SJSA1 (cell line): ENCODE measurements at places on chromosomes 2 and 18. TPM values are rescaled to one million over a fixed set of nuclear protein-coding genes. Genes with fewer than 3 reads are reported as not detected.

GRCh38 chr2:219274361-219274921, 4.7 kb upstream of the DNAJB2 start:
- DNase-seq, result peak; percentile 80

DNA sequence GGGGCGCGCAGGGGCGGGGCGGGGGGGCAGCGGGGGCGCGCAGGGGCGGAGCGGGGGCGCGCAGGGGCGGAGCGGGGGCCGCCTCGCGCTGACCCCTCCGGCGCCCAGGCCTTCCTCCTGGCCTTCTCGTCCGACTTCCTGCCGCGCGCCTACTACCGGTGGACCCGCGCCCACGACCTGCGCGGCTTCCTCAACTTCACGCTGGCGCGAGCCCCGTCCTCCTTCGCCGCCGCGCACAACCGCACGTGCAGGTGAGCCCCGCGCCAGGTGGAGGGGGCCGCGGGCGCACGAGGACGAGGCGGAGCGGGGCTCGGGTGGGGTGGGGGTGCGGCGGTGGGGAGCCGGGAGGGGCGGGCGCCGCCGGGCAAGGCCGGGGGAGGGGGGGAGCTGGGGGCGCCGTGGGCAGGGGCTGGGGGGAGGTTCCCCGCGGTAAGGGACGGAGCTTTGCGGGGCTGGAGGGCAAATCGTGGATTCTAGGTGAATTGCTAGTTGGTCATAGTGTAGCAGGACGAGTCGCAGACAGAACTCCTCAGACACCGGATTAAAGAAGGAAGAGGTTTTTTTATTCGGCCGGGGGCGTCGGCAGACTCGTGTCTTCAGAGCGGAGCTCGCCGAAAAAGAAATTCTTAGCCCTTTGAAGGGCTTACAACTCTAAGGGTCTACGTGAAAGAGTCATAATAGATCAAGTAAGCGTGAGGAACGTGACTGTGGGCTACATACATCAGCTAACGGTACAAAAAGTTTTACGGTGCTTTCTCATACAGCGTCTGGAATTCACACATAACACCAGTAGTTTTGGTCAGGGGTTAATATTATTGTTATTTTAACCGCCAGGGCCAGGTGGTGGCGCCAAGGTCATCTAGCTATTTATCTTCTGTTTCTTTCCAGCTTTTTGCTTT, 29.9 kb downstream of the ANO7 start:
- DNase-seq, result peak; percentile 37

- peak; percentile 33 for DNase-seq
Observed at GRCh38 chr2:109644571-109645275, 30.6 kb downstream of the SOWAHC start.

DNA sequence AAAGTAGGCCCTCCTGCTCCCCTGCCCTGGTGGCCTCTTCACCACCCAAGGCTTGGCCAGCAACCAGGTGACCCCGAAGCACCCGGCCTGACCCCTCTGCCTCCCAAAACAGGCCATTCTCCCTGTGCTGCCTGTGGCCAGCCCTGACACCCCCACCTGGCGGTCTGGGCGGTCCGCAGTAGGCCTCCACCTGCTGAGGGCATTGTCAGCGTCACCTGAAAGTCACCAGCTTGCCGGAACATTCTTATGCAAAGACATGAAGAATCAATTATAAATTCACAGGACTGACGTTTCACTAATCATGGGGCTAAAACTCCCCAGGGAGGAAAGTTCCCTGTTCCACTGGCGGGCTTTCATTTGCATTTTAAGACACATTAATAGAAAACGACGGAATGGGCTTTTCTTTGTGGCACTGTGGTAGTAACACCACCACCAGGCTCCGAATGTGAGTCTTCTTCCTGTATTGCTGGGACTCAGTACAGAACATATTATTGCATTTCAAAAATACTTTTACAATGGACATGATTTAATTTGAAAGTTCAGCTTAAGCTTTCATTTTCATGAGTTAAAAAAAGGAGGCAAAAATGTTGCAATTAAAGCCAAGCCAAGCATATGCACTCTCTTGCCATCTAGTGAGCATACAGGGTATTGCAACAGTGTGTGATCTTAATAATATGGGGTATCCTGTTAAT, 57.4 kb downstream of the ADI1 start:
- no peak for DNase-seq

DNA sequence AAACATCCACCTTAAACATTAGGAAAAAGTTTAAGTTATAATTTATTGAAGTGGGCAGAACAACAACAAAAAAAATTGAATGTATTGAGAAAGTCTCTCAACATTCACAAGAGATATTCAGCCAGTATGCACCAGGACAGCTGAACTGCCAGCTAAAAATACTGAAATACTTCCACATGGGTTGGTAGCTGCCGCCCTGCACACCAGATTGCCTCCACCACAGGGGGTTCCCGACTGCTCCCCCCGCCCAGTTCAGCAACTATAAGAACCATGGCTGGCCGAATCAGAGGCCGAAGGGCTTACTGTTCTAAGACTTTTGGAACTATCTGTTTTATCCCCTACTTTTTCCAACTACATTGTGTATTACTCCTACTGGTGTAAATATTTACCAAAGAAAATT, 150.0 kb upstream of the LRP1B start:
- DNase-seq, result no peak

DNA sequence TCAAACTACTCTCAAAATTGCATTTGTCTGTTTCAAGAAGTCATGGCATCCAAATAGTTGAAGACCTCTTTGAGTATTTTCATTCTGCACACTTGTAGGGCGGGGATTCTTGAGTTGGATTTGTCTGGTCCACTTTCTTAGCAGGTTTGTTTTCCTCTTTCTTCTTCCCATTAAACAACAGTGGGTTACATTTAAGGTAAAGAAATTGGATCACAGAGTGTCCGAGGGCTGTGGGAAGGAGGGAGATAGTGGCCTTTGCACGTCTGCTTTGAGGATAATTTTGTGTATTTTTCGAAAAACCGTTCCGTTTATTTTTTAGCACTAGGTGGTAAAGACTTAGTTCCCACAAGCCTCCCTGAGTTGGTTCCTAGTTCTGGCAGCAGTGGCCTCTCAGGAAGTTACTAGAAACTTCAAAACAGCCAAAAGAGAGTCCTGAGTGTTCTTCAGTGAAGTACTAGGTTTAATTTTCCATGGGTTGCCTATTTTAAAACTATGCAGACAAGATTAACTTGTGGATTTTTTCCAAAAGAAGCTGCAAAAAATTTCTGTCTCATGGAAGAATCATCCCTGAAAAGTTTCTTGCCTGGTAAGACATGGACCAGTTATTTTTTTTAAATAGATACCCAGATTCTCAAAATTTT, 107.9 kb downstream of the CDC42EP3 start:
- no peak for DNase-seq

- peak; percentile 70 for DNase-seq
Observed at GRCh38 chr2:46776687-46777327, 138.8 kb downstream of the MCFD2 start.

- no peak for DNase-seq
Observed at GRCh38 chr2:212254339-212254738, 284.3 kb downstream of the ERBB4 start.

- DNase-seq, result no peak
Observed at GRCh38 chr18:24543086-24543794, 82.8 kb downstream of the HRH4 start.

ZNF385B gene
- total RNA-seq, result not detected in 2 replicates

GRCh38 chr2:240670402-240670801, 12.3 kb downstream of the AQP12B start:
- no peak for DNase-seq
